Bronchial epithelial cell (primary cell): ENCODE measurements at places on chromosomes 12 and 14.

DNA sequence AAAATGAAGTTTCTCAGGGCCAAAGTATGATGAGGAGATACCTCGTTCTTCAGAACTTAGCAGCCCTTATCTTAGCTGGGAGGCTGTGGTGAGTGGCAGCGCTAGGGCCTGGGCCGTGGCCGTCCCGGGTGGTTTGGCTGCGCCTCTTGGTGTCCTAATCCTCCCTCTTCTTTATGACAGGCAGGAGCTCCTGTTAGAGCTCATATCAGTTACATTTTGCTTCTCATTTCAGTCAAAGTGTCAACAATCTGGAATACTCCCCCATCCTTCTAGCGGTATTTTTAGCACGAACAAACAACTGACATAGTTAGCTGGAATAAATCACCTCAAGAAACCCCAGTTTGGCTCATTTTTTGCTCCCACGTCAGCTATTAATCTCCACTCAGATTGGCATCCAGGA is 188.8 kb downstream of the TTC7B start:
- DNase-seq = no peak

DNA sequence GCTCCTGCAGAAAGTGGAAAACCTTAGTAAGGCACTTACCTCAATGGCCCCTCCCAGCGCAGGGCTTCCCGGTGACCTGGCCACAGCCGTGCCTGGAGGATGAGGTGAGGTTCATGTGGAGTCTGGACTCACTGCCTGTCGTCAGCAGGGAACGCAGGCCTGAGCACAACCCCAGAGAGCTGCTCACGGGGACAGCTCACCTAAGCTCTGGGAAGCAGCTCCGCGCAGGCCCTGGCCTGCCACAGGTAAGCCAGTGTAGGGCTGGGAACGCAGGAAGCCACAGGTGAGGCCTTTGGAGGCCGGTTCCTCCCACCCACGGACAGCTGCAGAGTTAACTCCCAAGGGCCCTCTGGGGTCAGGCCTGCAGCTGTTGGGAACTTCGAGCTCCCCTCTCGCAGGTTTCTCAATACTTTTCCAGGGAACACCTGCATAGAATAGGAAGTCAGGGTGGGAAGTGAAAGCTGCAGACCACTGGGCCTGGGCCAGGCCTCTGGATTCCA is 32.7 kb downstream of the ANAPC7 start:
- DNase-seq = peak; percentile 97

- peak; percentile 91 for DNase-seq
These were observed 40.9 kb downstream of the BEST3 start for GRCh38 chr12:69658203-69658602.

GRCh38 chr12:42270596-42270995 is 32.5 kb upstream of the YAF2 start:
- DNase-seq = no peak

GRCh38 chr12:125467363-125467762 is 402.1 kb downstream of the AACS start:
- no peak for DNase-seq
